ENCODE measurements at places on chromosomes 5 and 9.

- peak; percentile 30 for DNase-seq
Measured at GRCh38 chr5:75265731-75266130, 29.1 kb upstream of the ANKRD31 start.

DNA sequence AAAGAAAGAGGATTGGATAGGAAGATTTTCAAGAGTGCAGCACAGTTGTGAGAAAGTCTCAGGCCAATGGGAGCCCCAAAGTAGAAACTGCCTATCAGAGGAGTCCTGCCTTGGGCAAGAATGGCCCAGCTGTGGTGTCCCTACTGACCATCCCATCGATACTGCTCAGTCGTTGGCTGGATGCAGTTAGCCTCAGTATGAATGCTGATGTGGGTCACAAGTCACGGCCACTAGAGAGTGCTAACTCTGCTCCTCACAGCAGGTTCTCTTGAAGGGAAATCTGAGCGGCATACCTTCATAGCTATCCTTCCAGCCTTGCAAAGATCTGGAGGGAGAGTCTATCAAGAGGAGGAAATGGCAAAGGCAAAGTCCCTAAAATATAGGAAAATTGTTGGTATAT is 11.6 kb upstream of the CETN3 start:
- no peak for DNase-seq

DNA sequence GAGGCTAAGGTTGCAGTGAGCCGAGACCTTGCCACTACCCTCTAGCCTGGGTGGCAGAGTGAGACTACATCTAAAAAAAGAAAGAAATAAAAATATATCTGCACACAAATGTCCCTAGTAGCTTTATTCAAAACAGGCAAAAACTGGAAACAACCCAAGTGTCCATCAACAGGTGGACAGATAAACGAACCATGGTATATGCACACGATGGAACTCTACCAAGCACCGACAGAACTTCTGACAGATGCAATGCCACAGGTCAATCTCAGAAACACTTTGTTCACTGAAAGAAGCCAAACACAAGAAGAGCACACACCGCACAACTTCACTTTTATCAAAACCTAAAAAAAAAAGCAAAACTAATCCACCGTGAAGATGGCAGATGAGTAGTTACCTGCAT is 30.4 kb downstream of the CAMSAP1 start:
- DNase-seq = no peak

DNA sequence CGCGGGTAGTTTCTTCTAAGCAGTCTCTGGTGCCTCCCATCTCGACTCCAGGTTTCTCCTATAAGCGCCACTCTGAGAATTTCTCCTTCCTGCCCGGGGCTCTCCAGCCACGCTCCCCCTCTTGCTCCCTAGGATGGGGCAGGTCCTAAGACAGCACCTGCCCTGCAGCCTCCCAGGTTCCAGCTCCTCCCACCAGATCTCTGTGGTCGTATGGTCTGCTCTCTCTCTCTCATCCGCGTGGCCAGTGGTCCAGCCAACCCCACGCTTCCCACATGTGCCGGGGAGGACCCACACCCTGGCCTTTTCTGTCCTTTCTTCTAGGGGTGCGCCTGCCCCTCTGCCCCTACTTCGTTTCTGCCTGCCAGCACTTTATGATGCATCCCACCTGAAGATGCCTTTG is 40.5 kb downstream of the MVB12B start:
- DNase-seq = no peak

DNA sequence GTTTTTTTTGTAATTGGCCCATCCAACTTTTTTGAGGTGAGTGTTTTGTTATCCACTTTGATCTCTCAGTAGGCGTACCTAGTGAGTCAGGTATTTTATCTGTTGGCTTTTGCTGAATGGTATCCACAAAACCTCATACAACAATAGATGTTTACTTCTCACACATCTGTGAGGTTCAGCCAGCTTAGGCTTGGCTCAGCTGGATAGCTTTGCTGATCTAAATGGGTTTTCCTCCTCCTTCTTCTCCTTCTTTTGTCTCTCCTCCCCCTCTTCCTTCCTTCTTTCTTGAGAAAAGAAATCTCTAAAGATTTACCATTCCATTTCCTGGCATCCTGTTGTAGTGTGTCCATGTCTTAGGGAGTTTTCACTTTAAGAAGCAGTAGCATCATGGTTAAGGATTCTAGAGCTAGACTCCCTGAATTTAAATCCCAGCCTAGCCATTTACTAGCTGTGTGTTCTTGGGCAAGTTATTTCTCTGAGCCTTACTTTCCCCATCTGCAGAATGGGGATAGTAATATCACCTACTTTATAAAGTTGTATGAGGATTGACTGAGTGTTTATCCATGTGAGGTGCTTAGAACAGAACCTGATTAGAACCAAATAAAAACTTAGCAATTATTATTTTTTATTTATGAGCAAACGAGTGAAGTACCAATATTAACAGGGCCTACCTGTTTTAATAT is 126.3 kb downstream of the ARHGAP26 start:
- DNase-seq = peak; percentile 42

DNA sequence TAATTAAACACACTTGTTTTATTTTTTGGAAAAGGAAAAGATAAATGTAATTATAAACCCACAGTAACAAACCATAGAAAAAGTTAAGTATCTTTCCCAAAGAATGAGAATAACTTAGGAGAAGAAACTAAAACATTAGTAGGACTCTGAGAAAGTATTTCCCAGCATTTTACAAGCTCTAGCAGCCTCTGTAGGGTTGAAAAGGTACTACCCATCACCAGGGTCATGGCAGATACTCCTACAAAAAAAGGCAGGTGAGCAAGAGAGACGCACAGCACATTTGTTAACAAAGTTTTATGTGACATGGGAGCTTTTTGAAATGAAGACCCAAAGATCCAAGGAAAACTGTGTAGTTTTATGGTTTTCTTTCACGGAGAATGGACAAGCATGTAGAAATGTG is 77.7 kb upstream of the FAM169A start:
- DNase-seq = no peak

GRCh38 chr9:38057416-38058195 is 11.4 kb downstream of the SHB start:
- no peak for DNase-seq

- DNase-seq = peak; percentile 20
Measured at GRCh38 chr5:151345808-151346478, 1.4 kb downstream of the SLC36A2 start.

DNA sequence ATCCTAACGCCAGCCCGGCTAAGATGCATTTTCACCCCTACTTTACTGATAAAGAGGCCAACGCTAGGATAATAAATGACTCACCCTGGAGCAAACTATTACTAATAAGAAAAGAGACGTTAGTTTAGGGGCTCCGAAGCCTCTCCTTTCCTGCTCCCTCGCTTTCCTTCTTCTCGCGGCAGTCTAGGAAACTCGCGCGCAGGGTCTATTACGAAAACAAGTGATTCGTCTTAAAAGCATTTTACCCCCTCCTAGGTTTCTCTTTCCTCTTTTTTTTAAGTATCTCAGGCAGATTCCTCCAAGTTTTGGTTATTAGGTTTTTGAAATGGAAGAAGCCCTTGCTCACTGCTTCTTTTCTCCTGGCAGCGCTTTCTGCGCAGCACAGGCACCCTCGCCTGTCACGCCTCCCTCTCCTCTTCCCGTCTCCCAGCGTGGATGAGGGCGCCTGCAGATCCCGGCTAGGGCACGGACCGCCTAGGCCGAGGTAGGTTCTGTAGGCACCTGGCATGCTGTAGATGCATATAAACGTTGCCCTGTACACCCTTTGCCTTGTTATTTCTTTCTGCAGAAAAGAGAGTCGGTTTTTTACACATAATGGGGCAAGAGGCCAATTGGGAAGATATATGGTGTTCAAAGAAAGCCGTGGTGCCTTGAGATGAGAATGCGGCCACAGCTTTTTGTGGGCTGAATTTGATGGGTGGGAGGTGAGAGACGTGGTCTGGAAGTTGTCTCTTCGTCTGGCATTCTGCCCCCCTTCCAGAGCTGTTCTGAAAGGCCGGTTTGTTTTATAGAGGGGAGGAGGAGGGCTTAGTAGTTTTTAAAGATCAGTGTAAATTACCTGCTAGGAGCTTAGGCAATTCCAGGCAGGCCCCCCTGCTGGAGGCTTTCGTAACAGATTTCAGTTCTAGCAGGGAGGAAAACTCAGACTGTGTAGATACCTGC is 983 bp downstream of the GCNT1 start:
- DNase-seq = peak; percentile 74

- no peak for DNase-seq
Measured at GRCh38 chr5:134527961-134528424, 2.5 kb downstream of the JADE2 start.

- DNase-seq = peak; percentile 53
Measured at GRCh38 chr9:107631788-107632187, 142.2 kb upstream of the KLF4 start.

DNA sequence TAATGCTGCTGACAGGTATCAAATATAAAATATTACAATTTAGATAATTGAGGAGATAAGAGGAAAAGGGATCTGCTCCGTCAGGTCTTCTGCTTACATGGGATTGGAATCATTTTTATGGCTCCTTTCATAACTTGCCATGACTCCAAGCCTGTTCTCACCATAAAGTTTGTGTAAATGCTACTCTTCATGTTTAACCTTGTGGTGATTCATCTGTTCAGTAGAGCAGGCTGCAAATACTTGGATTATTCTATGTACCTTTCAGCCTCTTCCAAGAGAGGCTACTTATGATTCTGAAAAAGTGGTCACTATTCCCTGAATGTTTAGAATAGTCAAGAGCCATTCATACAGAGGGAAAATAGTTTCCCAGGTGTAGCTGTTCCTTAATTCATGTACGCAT is 66.9 kb downstream of the SLC44A1 start:
- DNase-seq = no peak

GRCh38 chr9:81045658-81046057 is 643.7 kb downstream of the TLE1 start:
- DNase-seq = no peak

DNA sequence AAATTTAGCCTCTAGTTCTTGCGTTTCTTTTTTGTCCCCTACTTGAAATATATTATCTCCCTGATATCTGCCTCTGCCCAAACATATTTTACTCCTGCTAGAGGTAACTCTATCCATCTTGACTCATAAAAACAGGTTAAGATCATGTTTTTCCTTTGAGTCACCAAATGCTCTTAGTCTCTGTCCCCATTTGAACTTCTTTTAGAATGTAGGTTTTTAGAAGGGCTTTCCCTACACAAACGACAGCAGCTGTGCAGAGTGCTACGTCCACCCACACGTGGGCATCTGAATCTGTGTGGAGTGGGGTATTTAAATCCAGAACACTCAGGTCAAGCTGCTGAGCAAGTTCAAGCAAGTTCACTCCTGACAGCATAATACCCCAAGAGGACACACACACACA is 2.2 kb downstream of the HSD17B3 start:
- peak; percentile 7 for DNase-seq

GRCh38 chr5:178940569-178941360 is at the start of gene ZNF454:
ZNF454 (plus strand) TSS chr5:178941198; CDS start chr5:178942792, 1,594 bp downstream.
- peak; percentile 97 for DNase-seq

DNA sequence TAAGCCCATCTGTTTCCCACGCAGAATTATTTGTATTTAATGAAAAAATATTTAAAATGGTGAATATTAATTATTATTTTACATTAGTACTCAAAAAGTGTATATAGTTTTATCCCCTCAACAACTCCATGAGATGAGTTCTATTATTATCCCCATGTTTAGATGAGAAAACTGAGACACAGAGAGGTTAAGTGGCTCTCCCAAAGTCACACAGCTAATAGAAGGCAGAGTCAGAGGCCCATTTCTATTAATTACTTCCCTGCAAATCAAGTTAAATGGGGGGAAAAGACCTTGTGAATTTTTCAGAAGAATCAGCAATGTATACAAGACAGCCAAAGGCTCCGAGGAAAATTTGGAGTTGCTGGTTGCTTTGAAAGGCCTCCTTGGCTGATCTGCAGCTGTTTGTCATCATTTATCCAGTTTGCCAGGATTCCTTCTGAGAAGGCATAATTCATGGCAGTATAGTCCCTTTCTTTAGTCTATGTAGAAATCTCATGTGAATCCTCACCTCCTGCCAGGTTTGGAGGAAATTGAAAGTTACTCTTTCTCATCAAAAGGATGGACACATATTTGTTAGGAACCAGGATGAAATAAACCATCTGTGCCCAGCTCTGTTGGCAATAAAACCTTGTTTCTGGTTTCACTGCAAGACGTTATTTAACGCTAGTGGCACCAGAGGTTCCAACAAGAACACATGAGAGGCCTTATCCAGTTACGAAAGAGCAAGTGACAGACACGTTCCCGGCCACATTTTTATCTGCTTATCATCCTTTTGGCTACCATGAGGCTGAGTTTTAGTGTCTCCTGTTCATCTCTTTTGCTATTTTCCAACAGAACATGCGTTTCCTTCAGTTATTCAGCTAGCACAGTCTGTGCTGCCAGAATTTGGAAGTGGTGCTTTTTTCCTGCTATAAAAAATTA is 621 bp downstream of the FYB1 start:
- no peak for DNase-seq

GRCh38 chr9:134600836-134601638 is 40.6 kb upstream of the COL5A1 start:
- DNase-seq = no peak

GRCh38 chr9:133879615-133880014 is 112.5 kb downstream of the VAV2 start:
- no peak for DNase-seq

GRCh38 chr5:154243736-154244135 is 53.2 kb downstream of the GALNT10 start:
- DNase-seq = peak; percentile 79

GRCh38 chr5:76710991-76711390 is 4.9 kb upstream of the F2R start:
- DNase-seq = peak; percentile 57

DNA sequence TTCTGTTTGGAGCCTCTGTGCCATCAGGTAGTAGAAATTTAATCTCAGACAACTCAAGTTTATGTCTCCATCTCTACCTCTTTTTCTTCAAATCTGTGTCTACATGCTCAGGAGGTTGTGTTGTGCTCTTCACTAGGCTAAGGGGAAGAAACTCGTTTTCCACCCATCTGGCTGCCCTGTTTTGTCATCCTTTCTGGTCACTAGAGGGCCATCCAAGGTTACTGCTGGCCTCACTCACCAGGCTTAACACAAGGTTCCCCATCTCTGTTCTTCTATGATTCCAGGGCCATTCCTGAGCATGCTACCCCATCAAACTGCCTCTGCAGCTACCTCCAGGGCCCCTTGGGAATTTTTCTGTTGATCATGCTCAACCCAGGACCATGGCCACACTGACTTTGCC is 213.3 kb upstream of the FBXL7 start:
- DNase-seq = no peak

DNA sequence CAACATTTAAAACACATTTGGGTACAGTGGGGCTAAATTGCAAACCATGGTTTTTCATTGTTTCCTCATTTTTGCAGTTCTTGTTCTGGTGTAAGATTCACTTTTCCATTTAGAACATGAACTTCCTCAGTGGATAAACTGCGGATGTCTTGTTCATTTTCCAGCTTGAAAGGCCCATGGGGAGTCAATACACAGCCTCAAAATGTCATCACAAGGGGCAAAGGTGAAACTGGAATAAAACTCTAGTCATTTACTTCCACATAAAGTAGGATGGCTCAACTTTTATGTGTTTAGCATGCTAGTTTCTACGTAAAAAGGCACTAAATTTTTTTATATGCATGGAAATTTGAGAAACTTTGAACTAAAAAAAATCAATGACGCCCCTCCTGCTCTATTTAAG is 718.8 kb downstream of the TLR4 start:
- DNase-seq = no peak

- no peak for DNase-seq
Measured at GRCh38 chr5:104599726-104600125, 1037.1 kb upstream of the NUDT12 start.

- DNase-seq = peak; percentile 14
Measured at GRCh38 chr5:148382961-148383360, 797 bp upstream of the FBXO38 start.

- no peak for DNase-seq
Measured at GRCh38 chr9:69279084-69279731, 45.8 kb upstream of the ENTREP1 start.

Measured in fibroblast of lung (primary cell).